Right hindlimb (tissue), 1 donor: ENCODE measurements at places on chromosomes 11 and 22.

DNA sequence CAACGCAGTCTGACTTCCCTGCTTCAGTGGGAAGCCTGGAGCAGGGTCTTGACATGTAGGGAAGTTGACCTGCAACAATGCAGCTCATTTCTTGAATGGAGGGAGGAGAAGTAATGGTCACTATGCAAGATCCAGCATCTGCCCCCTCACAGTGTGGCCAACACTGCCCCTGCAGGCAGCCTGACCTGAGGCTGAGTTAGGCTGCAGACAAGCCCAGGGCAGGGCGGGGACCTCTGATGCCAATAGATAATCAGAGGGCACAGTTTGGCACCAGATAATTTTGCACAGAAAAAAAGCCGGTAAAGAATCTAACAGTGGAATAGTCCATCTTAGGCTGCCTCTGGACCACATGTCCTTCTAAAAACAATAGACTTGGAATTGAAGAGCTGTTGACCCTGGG lies 182.3 kb downstream of the DSCAML1 start:
- DNase-seq, result no peak

GRCh38 chr11:109033627-109034338 lies 368.9 kb downstream of the DDX10 start:
- DNase-seq, result no peak

- DNase-seq, result no peak
Measured at GRCh38 chr22:33908171-33909074, 11.9 kb downstream of the LARGE1 start.

DNA sequence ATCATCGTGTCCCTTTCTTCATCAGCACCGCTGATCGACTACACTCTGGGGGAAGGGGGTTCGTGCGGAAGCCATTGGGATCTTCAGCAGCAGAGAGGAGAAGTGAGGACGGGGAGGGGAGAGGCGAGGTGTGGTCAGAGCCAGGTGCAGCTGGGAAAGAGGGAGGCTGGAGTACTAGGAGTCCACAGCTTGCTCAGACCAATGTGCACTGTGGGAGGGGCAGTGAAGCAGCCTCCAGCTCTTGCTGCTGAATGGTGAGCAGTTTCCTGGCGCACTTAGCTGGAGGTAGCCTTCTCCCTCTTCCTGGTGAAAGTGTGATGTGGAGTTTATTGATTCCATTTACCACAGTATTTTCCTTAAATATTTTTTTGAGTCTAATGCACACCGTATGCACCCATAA lies 99.0 kb upstream of the NECTIN1 start:
- DNase-seq, result no peak

DNA sequence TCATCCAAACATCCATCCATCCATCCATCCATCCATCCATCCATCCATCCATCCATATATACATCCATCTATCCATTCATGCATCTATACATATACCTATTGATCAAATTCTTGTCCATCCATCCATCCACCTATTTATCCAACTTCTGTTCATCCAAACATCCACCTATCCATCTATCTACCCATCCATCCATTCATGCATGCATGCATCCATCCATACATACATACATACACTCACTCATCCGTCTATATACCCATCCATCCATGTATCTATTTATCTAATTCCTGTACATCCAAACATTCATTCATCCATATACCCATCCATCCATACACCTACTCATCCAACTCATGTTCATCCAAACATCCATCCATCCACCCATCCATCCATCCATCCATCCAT lies 19.3 kb upstream of the YWHAH start:
- DNase-seq, result no peak

DNA sequence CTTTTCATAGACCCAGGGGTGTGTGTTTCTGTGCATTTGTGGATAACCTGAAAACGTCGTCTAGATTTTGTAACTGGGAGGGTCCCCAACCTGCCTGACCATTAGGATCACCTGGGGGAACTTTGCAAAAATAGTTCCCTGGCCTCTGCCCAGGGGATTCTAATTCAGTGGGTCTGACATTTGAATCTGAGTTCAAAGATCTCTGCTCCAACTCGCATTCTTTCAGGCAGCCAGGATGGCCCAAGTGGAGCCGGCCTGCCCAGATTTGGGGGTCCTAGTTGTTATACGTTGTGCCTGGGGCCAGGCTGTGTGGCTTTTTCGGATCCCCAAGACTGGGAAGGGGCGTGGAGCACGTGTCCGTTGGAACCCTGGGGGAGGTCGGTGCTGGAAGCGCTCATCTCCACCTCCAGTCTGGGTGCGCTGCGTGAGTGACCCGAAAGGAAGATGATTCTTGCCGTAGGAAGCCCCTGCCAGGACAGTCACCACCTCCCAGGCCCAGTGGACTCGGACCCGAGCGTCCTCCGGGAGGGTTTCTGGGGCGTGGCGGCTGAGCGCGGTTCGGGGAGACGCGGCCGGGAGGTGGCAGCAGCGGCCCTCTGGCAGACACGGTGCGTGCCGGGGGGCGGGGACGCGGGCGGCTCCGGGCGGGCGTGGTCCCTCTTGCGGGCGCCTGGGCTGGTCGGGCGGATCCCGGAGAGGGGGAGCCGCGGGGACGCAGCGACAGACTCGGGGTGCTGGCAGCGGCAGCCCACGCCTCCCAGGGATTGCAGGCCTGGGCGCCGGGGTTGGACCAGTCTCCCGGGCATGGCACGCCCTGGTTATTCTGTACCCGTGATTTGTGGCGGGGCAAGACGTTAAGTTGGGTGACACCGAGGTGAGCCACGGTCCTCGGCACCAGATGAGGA lies 29.2 kb upstream of the PLET1 start:
- peak; percentile 84 for DNase-seq

DNA sequence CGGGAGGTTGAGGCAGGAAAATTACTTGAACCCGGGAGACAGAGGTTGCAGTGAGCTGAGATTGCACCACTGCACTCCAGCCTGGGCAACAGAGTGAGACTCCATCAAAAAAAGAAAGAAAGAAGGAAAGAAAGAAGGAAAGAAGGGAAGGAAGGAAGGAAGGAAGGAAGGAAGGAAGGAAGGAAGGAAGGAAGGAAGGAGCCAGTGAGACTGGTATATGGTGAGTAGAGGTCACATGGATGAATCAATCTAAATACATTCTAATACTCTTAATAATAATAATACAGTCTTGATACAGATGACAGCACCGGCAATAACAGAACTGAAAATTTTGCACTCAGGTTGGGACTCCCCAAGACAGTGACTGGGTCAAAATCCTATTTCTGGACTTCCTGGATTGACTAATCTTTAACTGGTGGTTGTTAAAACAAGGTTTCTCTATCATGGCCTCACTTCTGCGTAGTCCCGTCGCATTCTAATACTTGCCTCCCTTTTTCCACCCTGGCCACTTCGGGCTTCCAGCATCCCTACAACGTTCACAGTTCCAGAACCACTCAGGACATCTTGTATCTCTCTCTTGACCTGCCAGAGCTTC lies 53.5 kb upstream of the EIF3M start:
- no peak for DNase-seq

- no peak for DNase-seq
Measured at GRCh38 chr11:104078245-104078644, 41.8 kb downstream of the DDI1 start.

DNA sequence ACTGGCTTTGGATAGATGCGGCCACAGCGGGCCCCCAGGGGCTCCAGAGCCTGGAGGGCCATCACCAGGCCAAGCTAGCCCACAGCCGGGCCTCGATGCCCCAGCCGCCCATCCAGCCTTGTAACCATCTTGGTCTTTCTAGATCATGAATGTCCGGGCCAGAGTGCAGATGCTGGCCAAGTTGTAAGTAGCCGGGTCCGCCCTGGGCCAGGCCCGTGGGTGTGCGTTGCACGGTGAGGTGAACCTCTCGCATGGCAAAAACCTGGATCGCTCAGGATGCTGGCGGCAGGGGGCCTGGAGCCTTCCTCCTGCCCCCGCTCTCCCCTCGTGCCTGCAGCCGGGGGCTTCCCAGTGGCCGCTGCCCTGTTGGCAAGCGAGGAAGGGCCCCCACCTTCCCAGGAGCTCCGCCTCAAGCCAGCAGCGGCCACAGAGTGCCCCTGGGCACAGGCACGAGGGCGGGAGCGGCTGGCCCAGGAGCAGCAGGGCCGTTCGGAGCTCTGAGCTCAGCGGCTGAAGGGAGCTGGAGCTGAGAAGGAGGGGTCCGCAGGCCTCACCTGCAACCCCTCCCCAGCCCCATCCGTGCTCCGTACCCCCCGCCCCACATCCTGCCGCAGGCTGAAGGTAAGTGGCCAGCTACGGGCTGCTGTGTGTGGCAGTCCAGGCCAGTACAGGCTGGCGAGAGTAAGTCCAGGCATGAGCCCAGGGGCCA lies 10.9 kb upstream of the MRPL23 start:
- DNase-seq, result no peak

DNA sequence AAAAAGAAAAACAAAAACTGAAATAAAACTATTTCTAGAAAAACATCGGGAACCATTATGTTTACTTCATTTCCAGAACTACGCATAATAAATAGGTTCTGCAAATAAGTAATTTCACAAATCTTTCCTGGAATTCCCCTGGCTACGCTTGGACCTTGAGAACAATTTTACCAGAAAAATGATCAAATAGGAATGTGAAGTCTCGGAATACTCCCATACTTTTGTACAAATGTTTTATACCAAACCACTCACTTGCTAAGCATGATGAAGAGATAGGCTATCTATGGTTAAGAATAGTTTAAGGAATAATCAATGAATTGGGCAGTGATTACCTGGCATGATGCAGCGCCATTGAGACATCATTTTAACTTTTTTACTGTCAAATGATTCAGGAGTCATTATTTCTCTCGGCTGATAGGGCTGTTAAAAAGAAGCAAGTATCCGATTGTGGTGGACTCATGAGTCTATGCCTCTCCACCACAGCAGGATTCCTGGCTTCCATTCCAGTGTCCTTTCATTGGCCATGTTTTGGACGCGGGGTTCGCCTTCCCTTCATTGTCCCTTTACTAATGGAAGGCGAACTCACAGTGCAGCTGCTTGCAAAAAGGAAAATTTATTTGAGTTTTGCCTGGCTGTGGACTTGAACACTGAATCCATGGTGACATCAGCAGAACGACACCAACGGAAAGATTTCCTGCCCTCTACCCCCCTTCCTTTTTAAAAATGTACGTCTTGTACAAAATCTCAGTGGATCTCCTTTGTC lies 39.9 kb upstream of the BLID start:
- DNase-seq, result peak; percentile 24

DNA sequence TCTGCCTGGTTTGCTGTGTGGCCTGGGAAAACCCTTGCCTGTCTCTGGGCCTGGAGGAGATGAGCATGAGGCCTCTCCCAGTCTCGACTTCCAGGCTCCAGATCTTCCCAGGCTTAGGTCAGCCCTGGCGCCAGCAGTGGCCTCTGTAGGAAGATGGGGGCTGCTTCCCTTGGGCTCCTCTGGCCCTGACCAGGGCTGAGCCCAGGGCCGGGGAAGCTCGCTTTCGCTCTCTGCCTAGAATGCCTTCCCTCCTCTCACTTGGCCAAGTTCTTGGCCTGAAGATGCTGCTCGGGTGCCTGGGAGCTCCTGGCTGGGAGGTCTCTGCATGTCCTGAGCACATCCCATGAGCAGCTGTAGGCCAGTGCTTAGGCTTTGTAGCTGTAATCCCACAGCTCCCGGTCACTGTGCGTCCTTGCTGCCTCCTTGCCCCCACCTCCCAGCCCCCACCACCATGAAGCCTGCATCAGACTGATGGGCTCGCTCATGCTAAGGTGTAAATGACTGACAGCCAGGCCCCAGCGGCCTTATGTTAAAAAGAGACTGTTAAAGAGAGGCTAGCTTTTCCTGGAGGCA lies 25.5 kb downstream of the SHISAL1 start:
- DNase-seq, result no peak

DNA sequence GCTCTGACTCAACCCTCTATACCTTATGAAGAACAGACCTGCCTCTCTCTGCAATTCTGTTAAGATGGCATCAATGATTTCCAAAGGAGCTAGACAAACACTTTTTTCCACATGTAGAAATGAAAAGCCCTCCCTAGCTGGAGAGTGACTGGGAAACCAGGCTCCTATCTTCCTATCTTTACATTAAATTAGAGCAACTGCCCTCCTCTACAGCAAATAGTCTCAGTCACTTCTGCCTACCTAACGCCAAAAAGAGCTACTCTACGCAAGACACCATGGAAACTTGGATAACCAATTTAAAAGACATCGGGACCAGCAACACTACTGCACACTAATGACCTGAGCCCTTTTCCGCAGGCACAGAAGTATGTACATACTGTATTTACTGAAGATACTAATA lies 84.8 kb downstream of the MICAL3 start:
- DNase-seq, result no peak

DNA sequence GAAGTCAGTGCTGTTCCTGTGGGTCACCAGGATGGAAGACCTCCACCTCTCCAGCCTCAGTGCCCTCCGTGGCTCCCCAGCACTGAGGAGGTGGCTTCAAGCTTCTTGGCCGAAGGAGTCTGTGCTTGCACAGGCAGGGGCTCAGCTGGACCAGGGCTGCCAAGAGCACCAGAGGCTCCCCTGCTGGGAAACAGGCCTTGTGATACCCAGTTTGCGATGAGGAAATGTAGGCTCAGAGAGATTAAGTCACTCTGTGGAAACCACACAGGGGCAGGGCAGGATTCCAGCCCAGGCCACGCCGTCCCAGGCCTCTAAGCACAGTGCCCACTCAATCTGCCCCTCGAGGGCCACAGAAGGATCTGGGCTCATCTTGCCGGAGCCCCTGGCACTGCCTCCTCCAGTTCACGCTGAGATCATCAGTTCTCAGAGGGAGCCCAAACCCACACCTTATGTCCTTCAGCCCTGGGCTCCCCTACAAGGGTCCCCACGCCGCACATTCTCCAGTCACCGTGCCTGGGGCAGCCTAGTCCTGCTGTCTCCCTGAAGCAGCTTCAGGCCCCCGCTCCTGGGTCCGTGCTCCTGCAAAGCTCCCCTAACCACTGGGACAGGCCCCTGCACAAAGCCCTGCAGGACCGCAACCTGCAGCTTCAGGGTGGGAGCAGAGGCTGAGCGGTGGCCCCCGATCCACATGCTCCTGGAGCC lies 21.6 kb downstream of the ANO1 start:
- DNase-seq, result no peak

DNA sequence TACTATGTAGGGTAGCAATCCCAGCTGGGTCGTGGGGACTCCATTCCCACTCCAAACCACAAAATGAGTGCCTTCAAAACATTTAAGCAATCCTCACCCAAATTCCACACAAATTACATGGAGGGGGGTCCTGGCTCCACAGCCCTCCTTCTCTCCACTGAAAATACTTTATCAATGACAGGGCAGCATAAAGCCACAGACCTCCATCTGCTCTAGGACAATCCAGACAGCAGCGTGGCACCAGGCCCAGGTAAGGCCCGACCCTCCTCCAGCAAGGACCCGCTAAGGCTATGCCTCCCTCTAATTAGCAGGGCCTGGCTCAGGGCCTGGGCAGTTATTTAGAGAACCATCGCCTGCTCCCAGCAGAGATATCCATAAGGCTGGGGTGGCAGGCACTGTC lies at the start of gene PANX3:
Gene PANX3 (plus strand): TSS at position 365 of the 400 bp plus-strand sequence. CDS start 129 bp downstream, outside the sequence.
- DNase-seq, result peak; percentile 45

- no peak for DNase-seq
Measured at GRCh38 chr11:67503119-67504004, 1.8 kb downstream of the PITPNM1 start.

- DNase-seq, result no peak
Measured at GRCh38 chr11:56842814-56843794, 94.6 kb upstream of the OR9G4 start.

GRCh38 chr11:496834-497564 lies 10.0 kb downstream of the RNH1 start:
- no peak for DNase-seq

GRCh38 chr11:117299351-117300282 lies 8.5 kb downstream of the BACE1-AS start:
- no peak for DNase-seq

GRCh38 chr11:73170140-73170539 lies 28.0 kb upstream of the FCHSD2 start:
- DNase-seq, result no peak

GRCh38 chr11:70717936-70718595 lies 319.7 kb downstream of the CTTN start:
- DNase-seq, result no peak

GRCh38 chr11:129484068-129484467 lies 108.4 kb downstream of the BARX2 start:
- no peak for DNase-seq
